Mammary microvascular endothelial cell (primary cell): ENCODE measurements at places on chromosomes 16 and 17. TPM values are rescaled to one million over a fixed set of nuclear protein-coding genes. Genes with fewer than 3 reads are reported as not detected.

The SPNS3 gene
- 0.93 and 0.98 TPM in 2 replicates for total RNA-seq

The SMTNL2 gene
- total RNA-seq, result 0.20 TPM in 1 of 2 replicates, not detected in the other

The KRT27 gene
- total RNA-seq, result not detected in 2 replicates

The KCNH6 gene
- total RNA-seq, result 0.13 TPM in 1 of 2 replicates, not detected in the other

The TEKT1 gene
- not detected in 2 replicates for total RNA-seq

The SP6 gene
- total RNA-seq, result 3.1 and 5.1 TPM in 2 replicates

The CARD14 gene
- 0.13 and 0.44 TPM in 2 replicates for total RNA-seq

The MT4 gene
- not detected in 2 replicates for total RNA-seq

The CASKIN2 gene
- total RNA-seq, result 24.2 and 32.8 TPM in 2 replicates

The VMO1 gene
- 0.13 and 0.44 TPM in 2 replicates for total RNA-seq

The SOX15 gene
- total RNA-seq, result not detected in 2 replicates

The FBXW10 gene
- 0.07 TPM in 1 of 2 replicates, not detected in the other for total RNA-seq

The NUPR1 gene
- 12.5 and 13.5 TPM in 2 replicates for total RNA-seq

The ITGAD gene
- total RNA-seq, result not detected in 2 replicates

The LGALS9 gene
- 159 and 230 TPM in 2 replicates for total RNA-seq

The EXOC3L1 gene
- 9.4 and 13.3 TPM in 2 replicates for total RNA-seq

The CEP131 gene
- total RNA-seq, result 12.2 and 12.8 TPM in 2 replicates

The VWA3A gene
- not detected in 2 replicates for total RNA-seq

The CDC27 gene
- 99.5 and 102 TPM in 2 replicates for total RNA-seq

The KRTAP17-1 gene
- not detected in 2 replicates for total RNA-seq

The CA5A gene
- total RNA-seq, result not detected in 2 replicates

The P2RX5 gene
- 3.9 and 6.0 TPM in 2 replicates for total RNA-seq

The SNRNP25 gene
- total RNA-seq, result 47.7 and 50.8 TPM in 2 replicates

The CD300LB gene
- total RNA-seq, result not detected in 2 replicates

The CBX4 gene
- 10.6 and 11.7 TPM in 2 replicates for total RNA-seq

The EFCAB13 gene
- total RNA-seq, result 2.8 and 3.7 TPM in 2 replicates

The WFDC1 gene
- not detected in 2 replicates for total RNA-seq

The HBQ1 gene
- not detected in 2 replicates for total RNA-seq

The CREBBP gene
- total RNA-seq, result 14.2 and 15.1 TPM in 2 replicates

The KRT15 gene
- 18.9 and 31.8 TPM in 2 replicates for total RNA-seq

The HOXB13 gene
- total RNA-seq, result not detected in 2 replicates

The HOXB7 gene
- 35.2 and 45.3 TPM in 2 replicates for total RNA-seq
